ENCODE measurements at places on chromosomes 13 and 19.

- DNase-seq, result no peak
These were observed 51.6 kb upstream of the POMP start for GRCh38 chr13:28607187-28607955.

DNA sequence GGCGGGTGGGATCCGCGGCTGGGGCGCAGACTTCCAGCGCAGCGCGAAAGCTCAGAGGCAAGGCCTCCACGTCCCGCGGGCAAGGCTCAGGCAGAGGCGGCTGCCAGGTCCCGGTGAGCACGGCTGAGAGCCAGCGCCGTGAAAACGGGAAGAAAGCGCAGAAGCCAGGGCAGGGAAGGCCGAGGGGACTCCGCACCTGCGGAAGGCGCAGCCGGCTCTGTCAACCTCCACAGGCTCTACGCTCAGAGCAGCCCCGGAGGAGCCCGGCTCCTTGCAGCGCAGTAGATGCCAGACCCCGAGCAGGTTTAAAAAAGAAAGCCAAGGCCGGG, 131.0 kb downstream of the RNF17 start:
- DNase-seq, result no peak

DNA sequence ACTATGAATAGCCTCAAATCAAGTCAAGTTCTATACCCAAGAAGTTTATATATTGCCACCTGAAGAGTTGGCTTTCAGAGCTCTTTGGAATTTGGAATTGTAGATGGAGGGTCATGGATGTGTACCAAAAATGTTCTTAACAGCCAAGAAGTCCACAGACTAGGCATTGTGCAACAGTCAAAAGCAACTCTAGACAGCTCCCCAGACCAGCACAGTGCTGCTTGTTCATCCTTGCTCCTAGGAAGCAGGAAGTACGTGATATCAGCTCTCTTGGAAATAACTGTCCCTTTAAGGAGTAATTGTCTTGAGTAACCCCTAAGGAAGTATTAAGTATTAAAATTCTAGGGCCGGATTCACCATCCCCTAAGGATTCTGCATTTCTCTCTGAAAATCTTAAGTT, 30.7 kb upstream of the IL17D start:
- DNase-seq, result no peak

GRCh38 chr13:72643311-72643989, 84.0 kb downstream of the MZT1 start:
- no peak for DNase-seq

- DNase-seq, result no peak
These were observed 12.9 kb downstream of the THOP1 start for GRCh38 chr19:2798158-2798685.

DNA sequence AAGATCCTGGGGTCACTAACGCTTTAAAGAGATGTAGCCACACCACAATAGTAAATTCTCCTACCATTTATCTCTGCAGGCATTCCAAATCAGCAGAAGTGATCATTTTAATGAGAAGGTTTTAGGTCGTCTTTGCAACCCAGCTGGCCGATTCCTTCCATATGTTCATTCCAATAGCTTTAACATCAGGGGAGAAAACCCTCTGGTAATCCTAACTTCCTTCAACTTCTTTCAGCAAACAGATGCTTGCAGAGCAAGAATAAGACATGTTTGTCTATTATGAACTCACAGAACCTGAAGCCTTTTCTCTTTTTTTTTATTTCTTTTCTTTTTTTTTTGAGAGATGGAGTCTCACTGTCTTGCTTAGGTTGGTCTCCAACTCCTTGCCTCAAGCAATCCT, 498.6 kb upstream of the SLITRK1 start:
- DNase-seq, result no peak

DNA sequence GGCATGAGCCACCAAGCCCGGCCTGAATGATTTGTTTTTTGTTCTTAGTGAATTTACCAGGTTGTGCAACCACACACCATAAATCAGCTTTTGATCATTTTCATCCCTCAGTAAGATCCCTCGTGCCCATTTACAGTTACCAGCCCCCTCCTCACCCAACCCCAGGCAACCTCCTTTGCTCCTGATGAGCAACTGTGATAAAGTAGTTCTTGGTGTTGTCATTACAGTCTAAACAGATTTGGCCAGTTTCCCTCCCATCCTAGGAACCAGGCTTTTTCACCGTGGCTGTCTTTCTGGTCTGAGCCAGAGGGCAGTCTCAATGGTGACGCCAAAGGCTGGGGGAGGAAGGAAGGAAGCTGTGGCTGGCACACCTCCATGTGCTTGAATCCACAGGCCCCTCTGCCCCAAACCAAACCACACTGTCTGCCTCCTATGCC, 61.2 kb upstream of the WDFY2 start:
- DNase-seq, result no peak

- no peak for DNase-seq
These were observed 22.8 kb downstream of the SYDE1 start for GRCh38 chr19:15129856-15130585.

GRCh38 chr19:41325947-41326706, 16.2 kb downstream of the CCDC97 start:
- DNase-seq, result no peak

GRCh38 chr19:4589579-4590410, 30.3 kb upstream of the SEMA6B start:
- no peak for DNase-seq

DNA sequence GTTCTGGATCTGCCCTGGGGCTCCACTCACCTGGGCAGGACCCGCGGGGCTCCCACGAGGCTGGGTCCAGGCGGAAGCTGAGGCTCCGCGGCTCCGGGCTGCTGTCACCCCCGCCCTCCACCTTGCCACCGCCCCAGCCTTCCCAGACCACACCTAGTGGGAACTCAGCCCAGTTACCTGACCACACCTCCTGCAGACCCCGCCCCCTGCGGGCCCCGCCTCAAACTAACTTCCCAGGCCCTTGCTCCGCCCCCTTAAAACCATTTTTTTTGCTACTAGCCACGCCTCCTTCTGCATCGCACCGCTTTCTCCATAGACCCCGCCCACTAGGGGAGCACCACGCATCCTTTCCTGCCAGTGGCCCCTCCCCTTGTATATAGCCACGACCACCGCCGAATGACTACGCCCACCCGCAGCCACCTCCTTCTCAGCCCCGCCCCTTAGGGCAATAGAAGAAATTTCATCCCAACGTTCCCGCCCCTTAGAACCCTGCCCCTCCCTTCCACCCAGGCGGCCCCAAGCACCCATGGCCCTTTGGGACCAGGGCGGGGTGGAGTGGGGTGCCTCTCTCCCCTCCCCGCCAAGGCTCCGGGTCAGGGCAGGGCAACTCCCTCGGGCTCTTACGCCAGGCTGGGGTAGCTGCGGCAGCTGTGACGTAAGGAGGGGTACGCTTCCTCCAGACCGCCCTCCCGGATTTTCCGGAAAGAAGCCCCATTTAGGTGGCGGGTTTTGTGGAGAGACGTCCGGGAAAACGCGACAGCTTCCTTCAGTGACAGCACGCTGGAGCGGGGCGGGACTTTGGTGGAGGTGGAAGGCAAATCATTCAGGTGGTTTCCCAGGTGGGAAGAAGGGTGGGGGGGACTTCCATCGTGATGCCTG, at the start of gene SH2D3A:
SH2D3A (minus strand) TSS at position 79 of the 879 bp plus-strand sequence. CDS start 3,687 bp downstream, outside the sequence.
- peak; percentile 86 for DNase-seq

GRCh38 chr19:51326216-51327065, 15.0 kb downstream of the IGLON5 start:
- no peak for DNase-seq

DNA sequence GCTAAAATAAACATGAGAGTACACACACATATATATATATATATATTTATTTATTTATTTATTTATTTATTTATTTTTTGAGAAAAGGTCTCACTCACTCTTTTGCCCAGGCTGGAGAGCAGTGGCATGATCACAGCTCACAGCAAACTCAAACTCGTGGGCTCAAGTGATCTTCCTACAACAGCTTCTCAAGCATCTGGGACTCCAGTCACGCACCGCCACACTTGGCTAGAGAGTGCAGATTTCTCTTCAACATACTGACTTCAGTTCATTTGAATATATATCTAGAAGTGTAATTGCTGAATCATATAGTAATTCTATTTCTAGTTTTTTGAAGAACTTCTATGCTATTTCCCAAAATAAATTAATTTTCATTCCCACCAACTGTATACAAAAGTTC, 1711.8 kb downstream of the SLITRK5 start:
- DNase-seq, result no peak

DNA sequence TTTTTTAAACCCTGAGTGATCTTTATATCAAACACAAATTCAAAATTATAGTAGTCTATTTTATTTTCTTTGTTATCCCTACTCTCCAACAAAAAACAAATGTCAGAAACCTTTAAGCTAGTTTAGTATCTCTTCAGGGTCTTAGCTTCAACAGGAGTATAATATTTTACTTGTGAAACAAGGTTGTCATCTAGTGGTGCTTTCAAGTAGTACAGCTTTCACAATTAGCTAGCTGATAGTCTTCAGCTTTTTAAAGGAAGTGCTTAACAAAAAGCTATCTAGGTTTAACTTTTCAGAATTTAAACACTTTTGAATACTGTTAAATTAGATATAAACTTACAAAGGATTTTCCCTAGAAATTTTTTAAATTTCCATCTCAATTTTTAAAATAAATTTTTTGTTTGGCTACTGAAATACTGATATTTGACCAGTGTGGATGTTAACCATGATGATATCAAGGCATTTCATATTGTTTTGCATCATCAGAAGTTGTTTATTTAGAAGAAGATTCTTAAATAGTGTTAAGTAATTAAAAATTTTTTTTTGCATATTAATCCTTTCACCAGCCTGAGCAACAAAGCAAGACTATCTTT, 34.2 kb downstream of the TDRD3 start:
- DNase-seq, result no peak

GRCh38 chr19:7877249-7877836, 3.2 kb upstream of the PRR36 start:
- no peak for DNase-seq

GRCh38 chr13:75146436-75146835, 335.5 kb downstream of the TBC1D4 start:
- no peak for DNase-seq

DNA sequence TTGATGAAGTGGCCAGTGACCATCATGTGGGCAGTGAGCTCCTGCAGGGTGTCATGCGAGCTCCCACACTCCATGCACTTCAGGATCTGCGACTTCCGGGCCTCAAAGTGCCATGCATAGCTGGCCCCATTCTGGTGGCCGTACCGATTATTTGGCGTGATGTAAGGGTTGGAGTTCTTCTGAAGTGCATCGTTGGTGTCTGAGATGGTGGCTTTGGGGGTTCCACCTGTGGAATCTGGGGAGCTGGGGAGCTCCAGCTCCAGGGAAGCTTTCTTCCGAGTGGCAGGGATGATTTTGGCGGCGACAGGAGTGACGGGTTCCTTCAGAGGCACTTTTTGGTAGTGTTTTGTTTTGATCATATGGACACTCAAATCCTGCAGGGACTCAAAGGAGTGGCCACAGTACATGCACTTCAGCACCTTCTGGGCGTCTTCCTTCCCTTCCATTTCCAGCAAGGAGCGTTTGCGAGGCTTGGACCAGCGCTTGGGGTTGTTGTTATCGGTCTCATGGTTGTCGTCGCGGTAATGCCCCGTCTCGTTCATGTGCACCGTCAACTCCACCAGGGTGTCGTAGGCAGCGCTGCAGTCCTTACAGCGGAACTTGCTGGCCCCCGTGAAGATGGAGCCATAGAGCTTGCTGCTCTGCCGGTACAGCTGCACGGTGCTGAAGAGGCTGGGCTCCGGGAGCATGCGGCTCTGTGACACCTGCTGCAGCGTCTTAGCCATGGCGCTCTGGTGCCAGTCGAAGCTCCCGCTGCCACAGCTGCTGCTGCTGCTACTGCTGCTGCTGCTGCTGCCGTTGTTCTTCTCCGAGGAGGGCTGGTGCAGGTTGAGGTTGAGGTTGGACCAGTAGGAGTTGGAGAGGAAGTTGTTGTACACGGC, 70.4 kb downstream of the TSHZ3 start:
- no peak for DNase-seq

GRCh38 chr19:4064496-4065260, 2.0 kb downstream of the ZBTB7A start:
- DNase-seq, result peak; percentile 57

GRCh38 chr19:35555301-35556005, 8.0 kb downstream of the ATP4A start:
- no peak for DNase-seq

All from mesothelial cell of epicardium (in vitro differentiated cells).